ENCODE measurements at places on chromosomes 2 and 18.

DNA sequence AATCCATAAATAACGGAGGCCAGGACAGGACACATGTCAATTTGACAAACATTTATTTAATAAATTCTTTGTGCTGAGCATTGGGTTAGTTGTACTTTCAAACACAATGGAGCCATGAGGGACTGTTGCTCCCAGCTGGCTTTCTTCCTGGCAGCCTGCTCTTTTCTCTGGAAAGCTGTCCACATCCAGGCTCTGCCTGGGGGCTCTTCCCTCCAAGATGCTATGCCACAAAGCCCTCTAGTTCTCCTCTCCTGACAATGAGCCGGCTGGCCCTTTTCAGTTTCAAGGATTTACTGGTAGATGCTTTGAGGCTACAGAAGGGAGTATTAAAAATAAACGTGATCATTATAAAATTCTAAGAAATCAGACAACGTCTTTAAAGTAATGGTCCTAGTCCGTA lies 44.1 kb upstream of the SLC14A2 start:
- DNase-seq: no peak

DNA sequence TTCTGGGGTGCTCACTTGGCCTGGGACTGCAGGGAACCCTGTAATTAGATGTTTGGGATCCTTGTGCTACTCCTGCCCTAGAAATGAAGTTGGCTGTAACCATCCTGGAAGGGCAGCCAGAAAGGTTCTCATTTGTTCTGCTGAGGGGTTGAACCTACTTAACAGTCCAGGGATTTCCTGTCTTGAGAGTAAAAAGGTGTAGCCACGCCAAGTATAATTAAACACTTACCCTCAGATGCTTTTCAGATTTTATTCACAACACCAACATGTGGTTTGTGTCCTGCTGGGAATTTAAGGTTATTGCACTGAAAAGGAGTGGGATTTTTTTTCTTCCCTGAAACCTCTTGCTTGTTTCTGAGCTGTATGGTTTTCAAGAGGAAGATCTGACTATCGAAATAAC lies 222.4 kb upstream of the APCDD1 start:
- DNase-seq: no peak

DNA sequence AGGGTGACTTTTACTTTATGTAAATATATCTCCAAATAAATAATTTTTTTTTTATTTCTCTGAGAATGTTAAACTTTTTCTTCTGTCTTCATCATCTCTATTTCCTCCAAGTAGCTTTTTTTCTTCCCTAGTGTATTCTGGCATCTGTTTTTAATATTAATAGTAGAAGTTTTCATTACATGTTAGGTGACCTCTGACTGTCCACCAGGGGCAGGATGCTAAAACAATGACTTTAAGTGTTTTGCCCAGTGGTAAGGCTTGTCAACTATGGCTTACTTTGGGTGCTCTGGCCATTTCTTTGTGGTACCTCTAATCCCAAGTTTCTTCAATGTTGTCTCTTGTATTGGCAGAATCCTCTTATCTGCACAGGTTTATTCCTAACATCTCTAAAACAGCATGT lies 127.1 kb downstream of the SRBD1 start:
- no peak for DNase-seq

- DNase-seq: no peak
Observed at GRCh38 chr18:75364512-75365253, 62.8 kb downstream of the SMIM21 start.

- DNase-seq: no peak
Observed at GRCh38 chr2:38654528-38655381, 11.2 kb upstream of the GALM start.

- peak; percentile 38 for DNase-seq
Observed at GRCh38 chr2:10412380-10412779, 35.7 kb downstream of the ODC1 start.

GRCh38 chr18:34221971-34222306 lies 2.8 kb downstream of the NOL4 start:
- DNase-seq: no peak

- no peak for DNase-seq
Observed at GRCh38 chr18:9737006-9737405, 28.9 kb downstream of the RAB31 start.

DNA sequence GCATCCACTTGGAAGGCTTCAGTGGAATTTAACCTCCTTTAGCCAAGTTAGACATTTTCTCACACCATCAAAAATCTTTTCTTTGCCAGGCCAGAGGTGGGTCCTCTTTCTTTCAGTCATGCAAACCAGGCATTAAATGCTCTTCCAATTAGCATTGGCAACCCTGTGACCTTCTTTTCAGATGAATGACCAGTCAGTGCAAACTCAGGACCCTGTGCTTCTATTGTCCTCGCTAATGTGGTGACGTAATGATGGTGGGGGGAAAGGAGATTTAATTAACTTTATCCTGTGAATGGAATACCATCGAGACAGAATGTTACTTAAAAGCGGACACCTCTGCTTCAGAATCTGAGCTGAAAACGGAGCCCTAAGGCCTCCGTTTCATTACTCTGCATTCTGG lies 23.2 kb upstream of the STPG4 start:
- no peak for DNase-seq

DNA sequence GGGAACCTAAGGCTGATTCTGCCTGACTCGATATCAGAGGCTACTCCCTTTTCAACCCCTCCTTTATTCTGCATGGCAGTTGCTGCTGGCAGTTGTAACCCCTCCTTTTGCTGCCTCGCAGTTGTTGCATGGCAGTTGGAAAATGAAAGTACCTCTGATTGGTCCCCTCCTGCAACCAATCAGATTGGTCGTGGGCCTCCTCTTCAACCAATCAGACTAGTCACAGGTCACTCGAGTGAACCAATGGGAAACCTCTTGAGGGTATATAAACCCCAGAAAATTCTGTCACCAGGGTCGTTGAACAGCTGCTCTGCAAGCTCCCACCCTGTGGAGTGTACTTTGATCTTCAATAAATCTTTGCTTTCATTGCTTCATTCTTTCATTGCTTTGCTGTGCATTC lies 294.3 kb upstream of the SLC8A1 start:
- no peak for DNase-seq

DNA sequence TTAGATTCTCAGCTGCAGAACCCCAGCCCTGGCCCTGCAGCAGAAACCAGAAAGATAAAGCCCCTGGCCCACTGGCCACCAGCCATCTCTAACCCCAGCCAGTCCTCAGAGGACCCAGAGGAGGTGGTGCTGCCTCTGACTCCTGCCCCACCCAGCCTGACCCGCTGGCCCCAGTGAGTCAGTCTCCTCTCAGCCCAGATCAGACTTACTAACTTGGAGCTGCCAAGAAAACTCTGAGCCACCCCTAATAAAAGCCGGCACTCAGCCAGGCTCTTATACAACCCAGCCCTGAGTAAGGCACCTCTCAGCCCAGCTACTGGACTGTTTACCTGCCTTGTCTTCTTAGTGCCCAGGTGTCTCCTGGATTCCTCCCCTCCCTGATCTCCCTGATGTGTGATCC lies 2.0 kb downstream of the SLC14A2 start:
- DNase-seq: no peak

GRCh38 chr2:174615871-174616436 lies 18.4 kb upstream of the WIPF1 start:
- peak; percentile 43 for DNase-seq

DNA sequence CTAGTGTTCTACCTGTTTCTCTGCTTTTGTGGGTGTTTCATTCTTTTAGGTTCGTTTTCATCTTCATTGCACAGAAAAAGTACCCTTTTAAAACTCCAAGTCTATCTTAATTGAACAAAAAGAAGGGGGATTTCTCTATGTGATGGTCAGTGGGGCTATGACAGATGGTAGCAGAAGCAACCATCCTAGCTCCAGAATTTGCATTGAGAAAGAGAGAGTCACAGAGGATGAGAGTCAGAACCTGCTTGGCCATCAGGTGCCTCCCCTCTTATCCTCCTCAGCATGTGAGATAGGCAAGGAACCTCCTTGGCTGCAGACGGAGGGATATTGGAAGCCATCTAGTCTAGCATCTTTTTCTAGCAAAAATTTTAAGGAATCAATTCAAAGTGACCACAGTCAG lies 398.0 kb upstream of the DCC start:
- no peak for DNase-seq

- DNase-seq: no peak
Observed at GRCh38 chr2:46510598-46511177, 31.3 kb downstream of the TMEM247 start.

DNA sequence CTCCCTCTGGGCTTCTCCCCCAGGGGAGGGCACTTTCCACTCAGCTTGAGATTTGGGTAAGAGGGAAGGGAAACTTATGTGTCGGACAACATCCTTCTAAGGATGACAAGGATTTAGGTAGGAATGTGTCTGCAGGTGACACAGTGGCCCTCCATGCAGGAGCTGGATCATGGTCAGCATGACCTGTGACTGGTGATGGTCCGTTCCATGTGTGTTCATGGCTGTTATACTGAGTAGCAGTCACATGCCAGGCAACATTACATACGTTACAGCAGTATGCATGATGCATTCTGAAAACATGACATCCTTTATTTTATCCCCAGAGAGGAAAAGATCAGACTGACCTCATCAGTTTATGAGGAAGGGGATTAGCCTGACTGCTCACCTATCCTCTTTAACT lies 192.1 kb downstream of the SEPTIN10 start:
- no peak for DNase-seq

- no peak for DNase-seq
Observed at GRCh38 chr2:237312021-237312755, 101.8 kb downstream of the COL6A3 start.

DNA sequence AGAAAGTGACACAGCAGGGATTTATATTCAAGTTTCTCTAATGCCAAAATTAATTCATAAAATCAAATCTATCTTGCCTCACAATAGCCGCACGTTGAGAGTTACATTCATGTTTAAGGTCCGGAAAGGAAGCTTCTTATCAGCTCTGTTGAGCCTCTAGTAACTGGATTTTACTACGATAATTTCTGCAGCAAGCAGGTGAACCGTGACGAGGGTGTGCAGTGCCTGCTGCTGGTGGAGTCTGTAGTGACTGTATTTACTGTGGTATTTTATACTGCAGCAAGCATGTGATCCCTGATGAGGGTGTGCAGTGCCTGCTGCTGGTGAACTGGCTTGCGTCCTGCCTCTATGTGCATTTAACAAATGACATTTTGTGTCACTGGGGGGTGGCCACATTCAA lies 120.0 kb downstream of the SNTG2 start:
- DNase-seq: no peak

DNA sequence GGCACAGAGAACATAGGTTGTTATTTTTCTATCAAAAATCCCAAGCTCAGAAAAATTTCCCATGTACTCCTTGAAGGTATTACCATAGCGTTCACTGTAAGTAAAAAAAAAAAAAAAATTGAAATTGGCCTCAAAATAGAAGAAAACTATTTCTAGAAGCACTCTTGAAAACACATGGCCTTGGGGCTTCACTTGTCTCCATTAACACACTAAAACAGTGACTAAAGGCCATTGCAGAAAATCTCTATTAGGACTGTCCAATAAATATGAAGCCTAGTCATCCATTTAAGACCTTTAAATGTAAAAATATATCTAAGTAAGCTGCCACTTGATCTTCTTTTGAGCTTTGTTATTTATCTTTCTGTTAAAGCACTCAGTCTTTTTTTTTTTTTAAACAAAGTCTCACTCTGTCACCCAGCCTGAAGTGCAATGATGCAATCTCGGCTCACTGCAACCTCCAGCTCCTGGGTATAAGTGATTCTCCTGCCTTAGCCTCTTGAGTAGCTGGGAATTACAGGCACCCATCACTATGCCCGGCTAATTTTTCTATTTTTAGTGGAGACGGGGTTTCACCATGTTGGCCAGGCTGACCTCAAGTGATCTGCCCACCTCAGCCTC lies 35.8 kb downstream of the CCDC68 start:
- no peak for DNase-seq

GRCh38 chr2:106970471-106971261 lies 84.7 kb upstream of the ST6GAL2 start:
- DNase-seq: no peak

DNA sequence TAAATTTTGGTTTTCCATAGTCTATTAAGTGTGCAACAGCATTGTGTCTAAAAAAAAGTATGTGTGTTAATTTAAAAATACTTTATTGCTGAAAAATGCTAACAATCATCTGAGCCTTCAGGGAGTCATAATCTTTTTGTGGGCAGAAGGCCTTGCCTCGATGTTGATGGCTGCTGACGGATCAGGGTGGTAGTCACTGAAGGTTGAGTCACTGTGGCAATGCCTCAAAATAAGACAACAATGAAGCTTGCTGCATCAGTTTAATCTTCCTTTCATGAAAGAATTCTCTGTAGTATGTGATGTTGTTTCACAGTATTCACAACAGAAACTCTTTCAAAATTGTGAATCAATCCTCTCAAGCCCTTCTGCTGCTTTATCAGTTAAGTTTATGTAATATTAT lies 31.3 kb downstream of the HDHD2 start:
- DNase-seq: no peak

- no peak for DNase-seq
Observed at GRCh38 chr2:204177251-204177976, 240.9 kb downstream of the ICOS start.

DNA sequence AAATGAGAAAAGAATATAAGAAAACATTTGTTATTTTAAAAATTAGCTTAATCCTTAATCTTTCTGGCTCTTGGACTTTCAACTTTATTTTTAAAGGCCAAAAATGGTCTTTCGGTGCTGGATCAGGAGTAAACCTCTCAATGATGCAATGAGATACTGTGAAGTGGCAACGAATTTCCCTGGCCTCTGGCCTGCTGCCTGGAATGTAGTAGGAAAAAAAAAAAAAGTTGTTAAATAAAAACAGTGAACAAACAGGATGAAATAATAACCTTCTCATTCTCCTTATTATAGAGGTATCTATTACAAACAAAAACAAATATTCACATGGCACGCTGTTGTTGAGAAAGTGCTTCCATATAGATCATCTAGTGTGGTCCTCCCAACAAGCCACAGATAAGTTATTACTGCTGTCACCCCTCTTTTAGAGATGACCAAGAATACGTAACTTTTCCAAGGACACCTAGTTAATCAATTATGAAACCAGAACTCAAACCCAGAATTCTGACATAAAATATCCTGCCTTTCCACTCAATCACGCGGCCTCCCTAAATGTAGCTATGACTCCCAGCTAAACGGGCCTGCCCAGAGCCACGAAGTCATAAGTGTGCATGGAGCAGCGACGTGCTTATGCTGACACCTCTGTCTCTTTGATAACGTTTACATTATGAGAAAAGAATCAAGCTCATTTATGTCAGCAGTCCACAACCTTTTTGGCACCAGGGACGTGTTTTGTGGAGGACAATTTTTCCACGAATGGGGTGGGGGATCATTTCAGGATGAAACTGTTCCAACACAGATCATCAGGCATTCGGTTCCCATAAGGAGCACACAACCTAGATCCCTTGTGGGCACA lies 170.9 kb downstream of the BCL2 start:
- DNase-seq: no peak
